ENCODE measurements at places on chromosomes 1 and 21.
A peak's percentile ranks its signal among the peaks of the same experiment; 100 is the strongest.

DNA sequence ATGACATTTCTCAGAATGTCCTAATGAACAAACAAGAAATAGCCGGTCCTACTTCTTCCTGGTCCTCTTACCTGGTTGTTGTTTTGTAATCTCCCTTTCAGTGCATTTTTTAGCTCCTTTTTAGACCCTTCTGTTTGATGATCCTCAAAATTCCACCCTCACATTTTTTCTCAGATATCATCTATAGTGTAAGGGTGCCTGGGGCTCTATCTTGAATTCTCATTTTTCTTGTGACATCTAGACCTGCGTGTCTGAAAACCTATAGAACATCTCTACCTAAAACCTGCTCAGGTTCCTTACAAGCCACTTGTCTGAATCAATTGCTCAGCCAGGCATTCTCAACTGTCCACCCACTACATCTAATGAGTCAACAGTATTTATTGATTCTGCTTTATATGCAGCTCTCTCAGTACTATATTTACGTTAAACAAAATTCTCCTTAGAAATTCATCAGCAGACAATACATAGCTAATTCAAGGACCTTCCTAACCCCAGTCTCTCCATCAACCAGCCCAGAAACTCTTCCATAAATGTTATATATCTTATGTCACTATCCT is 36.5 kb upstream of the USH2A start:
- no peak for DNase-seq

DNA sequence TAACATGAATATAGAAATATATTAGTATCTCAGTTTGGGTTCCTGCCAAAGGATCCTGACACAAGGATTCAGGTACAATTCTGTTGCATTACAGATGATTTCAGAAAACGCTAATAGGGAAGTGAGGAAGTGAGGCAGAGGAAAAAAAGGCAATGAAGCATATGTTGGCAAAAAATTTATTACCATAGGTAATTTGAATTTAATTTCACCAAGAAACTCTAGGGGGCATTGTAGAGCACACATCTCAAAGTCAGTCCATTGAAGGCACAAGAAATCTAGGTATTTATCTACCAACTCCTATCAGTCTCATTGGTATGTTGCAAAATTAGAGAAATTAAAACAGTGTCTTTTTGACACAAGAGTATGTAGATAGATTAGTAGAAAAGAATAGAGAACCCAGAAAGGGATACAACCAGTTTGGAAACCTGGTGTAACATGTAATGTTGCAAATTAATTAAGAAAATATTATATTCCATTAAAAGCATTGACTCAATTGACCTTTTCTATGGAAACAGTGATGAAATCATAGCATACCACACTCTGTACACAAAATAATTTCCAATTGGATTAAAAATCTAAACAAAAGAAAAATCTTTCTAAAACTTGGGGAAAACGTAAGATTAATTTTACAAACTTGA is 104.9 kb upstream of the SNX7 start:
- peak; percentile 1 for DNase-seq

DNA sequence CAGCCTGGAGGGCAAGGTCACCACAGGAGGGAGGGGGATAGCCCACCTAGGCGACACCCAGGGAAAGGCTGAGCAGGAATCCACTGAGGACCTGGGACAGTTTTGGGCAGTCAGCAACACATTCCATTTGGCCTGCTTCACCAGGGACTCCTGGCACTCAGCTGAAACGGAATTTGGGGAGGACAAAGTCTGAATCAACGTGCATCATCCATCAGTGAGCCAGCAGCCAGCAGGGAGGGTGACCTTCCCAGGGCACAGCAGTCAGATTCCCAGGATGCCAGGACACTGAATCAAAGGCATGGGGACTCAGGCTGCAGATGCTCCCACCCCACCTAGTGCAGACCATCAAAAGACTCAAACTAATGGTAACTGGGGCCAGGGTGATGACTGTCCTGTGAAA is 4.6 kb downstream of the SH3BP5L start:
- no peak for DNase-seq

GRCh38 chr1:112196731-112197130 is 199.3 kb upstream of the CTTNBP2NL start:
- DNase-seq, result no peak

- no peak for DNase-seq
Observed at GRCh38 chr1:115198938-115199337, 109.6 kb upstream of the TSPAN2 start.

DNA sequence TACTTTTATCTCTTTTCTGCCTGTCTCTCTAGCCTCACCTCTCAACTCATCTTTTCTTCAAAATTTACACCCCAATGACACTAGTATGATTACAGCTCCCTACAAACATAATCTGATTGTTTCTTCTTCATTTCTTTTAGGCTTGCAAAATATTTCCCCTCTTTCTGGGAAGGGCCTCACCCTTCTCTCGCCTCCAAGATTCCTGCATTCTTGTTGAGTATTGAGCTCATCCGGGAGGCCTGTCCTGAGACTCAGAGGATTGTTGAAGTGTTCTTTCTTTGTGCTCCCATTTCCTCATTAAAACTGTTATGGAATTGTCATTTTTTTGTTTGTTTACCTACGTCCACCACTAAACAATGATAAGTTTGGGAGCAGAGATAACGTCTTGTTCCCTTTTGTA is 99.1 kb upstream of the CHRM3 start:
- no peak for DNase-seq

DNA sequence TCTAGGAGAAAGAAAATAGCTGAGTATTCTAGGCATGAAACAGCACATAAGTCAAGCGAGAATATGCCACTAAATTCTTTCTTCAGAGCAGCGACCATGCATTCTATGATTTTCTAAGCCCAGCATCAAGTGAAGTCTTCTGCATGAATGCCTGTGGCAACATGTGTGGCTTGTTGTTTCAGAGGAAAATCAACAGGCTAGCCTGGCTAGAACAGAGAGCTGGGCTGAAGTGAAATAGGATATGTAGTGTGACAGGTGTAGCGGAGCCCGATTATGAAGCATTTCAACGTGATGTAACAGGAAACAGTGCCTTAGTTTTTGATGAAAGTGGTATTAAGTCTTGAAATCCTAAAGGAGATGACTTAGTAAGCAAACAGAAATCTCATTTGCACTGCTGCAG is 7.0 kb downstream of the CSDE1 start:
- DNase-seq, result peak; percentile 84

- DNase-seq, result no peak
Observed at GRCh38 chr1:11767922-11768704, 6.1 kb downstream of the C1orf167 start.

DNA sequence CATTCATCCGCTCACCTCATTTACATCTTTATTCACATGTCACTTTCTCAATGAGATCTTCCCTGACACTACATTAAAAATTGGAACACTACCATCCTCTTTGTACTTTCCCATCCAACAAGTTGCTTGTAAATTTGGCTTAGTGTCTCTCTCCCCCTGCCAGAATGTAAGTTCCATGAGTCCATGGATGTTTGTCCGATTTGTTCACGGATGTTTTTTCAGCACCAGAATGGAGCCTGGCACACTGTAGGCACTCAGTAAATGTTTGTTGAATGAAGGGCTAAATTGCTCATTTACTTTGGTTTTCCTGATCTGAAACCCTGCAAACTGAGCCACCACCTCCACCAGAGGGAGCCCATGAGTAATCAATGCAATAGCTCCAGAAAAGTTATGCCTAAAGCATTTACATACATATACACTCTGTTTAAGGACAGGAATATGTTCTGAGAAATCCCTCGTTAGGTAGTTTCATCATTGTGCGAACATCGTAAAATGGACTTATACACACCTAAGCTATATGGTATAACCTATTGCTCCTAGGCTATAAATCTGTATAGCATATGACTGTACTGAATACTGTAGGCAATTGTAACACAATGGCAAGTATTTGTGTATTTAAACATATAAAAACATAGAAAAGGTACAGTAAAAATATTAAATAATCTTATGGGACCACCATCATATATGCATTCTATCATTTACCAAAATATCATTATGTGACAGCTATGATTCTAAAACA is 2.8 kb upstream of the EYA3 start:
- DNase-seq, result peak; percentile 94

DNA sequence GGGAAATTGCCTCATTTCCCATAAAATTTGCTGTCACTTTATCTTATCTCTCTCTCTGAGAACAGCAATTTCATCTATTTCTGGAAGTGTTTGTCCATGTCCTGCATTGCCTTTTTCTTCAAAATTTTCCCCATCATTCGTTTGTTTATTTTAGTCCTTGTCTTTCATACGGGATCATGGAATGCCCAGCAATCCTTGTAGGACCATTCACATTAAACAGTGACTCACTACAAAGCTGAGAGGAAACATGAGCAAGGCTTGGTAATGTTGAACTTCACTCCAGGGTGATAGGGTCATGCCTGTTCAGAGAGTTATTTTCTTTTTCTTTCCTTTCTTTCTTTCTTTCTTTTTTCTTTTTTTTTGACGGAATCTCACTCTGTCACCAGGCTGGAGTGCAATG is 32.2 kb upstream of the HNRNPU start:
- no peak for DNase-seq

DNA sequence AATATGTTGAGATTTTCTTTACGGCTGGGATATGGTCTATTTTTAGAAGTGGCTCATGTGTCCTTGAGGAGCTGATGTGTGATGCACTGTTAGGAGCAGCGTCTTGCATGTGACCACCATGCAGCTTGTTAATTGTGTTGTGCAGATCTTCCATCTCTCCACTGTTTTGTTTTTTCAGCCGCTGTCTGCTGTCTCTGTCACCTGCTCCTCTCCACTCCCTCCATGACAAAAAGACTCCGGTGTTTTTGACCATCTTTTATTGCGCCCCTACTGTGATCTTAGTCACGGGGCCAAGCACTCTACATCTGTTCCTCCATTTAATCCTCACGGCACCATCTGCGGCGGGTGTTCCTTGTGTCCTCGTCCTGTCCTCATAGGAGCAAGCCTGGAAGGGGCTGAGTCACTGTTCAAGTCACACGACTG is 51.8 kb downstream of the ADARB1 start:
- DNase-seq, result no peak

- no peak for DNase-seq
Observed at GRCh38 chr1:231465051-231465450, 43.0 kb upstream of the EGLN1 start.

DNA sequence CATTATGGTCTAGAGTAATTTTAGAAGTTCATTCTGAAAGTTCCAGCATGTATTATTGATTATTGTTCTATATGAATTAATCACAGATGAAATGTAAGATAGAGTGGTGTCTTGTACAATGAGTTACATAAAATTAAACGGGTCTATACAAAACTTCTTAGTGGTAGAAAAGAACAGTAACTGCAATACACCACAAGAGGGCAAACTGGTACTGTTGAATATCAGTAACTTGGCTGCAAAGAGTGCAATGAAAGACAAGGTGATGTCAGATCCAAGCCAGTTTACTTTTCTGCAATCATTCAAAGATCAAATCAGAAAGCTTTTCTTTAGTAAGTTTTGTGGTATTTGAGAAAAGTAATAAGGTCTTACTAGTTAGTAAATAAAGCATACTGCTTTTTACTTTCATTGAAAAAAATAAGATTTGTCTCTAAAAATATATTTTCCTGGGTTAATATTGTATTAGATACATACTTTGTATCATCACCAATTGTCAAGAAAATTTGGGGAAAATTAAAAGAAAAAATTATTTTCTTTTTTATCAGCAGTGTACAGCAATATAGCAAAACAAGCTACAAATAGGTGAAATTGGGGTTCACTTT is 66.4 kb upstream of the BTG3 start:
- peak; percentile 19 for DNase-seq

GRCh38 chr1:154263465-154264332 is 8.7 kb upstream of the HAX1 start:
- DNase-seq, result no peak

- DNase-seq, result no peak
Observed at GRCh38 chr1:30173560-30173959, 549.8 kb downstream of the MATN1 start.

DNA sequence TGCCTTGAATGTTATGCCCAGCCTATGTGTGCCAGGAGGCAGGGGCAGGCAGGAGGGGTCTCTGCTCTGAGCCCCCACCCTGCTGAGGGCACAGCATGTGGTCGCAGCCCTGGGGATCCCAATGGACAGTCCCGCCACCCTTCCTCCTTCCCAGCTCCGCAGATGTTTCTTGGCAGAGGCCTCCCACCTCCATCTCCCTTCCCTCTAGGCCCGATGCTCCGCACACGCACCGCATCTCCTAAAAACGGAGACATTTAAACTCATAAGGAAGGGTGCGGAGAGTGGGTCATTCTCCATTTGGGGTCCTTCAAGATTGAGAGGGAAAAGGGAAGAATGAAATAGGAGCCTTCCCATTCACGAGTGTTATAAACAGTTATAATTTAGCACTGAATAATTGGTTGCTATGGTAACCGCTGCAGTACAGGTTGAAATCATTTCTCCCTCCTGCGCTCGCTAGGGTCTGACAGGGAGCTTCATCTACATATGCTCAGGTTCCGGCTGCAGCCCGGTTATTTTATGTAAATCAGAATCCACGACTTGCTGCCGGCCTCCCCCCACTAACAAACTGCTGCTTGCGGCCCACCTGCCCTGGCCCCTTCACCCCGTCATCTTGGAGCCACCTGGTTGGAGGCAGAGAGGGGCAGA is 16.0 kb downstream of the CHD5 start:
- no peak for DNase-seq

- DNase-seq, result peak; percentile 43
Observed at GRCh38 chr1:19739628-19740027, 60.1 kb downstream of the TMCO4 start.

DNA sequence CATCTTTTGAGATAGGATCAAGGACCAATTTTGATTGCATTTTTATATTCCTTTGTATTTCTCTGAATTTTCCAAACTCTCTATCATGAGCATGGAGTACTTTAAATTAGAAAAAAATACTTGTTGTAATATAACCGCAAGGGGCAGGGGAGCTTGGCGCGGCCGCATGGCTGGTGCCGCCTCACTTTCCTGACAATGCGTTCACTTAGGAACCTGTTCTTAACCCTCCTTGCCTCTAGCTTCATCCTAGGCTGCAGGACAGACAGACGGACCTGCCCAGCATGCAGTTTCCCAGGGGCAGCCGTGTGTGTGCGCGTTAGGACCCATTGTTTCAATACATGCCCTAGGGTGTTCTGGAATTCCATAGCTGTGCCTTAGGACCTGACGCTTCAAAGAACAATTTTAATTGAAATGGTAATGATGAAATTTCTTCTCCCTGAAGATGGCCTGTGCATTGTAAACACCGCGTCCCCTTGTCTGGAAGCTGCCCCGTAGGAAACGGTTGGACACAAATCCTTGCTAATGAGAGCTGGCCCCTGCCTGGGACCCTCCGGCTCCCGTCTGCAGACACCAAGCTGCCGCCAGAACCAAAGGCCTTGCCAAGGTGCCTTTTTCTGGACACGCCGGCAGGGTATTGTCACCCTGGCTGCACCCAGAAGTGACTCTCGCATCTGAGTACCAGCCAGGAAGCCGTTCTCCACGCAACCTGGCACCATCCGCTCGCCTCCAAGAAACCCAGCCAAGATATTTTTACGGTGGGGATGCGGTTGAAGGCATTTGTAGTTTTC is 466.4 kb downstream of the NPHP4 start:
- DNase-seq, result no peak

All from NCI-H510A treated with DMSO at 0.1 percent for 48 hours (cell line).